ENCODE measurements at places on chromosomes 1 and 21. TPM values are rescaled to one million over a fixed set of nuclear protein-coding genes. Genes with fewer than 3 reads are reported as not detected.

Gene OBSCN
- total RNA-seq = 316 TPM

GRCh38 chr1:20282533-20282932 is 8.1 kb upstream of the VWA5B1 start:
- peak; percentile 36 for DNase-seq

Gene SPRR1A
- total RNA-seq = not detected

Gene LRIF1
- total RNA-seq = 14.9 TPM

Gene SH3BGRL3
- 32.1 TPM for total RNA-seq

- DNase-seq = no peak
These were observed 7.0 kb upstream of the SMCP start for GRCh38 chr1:152870831-152871730.

DNA sequence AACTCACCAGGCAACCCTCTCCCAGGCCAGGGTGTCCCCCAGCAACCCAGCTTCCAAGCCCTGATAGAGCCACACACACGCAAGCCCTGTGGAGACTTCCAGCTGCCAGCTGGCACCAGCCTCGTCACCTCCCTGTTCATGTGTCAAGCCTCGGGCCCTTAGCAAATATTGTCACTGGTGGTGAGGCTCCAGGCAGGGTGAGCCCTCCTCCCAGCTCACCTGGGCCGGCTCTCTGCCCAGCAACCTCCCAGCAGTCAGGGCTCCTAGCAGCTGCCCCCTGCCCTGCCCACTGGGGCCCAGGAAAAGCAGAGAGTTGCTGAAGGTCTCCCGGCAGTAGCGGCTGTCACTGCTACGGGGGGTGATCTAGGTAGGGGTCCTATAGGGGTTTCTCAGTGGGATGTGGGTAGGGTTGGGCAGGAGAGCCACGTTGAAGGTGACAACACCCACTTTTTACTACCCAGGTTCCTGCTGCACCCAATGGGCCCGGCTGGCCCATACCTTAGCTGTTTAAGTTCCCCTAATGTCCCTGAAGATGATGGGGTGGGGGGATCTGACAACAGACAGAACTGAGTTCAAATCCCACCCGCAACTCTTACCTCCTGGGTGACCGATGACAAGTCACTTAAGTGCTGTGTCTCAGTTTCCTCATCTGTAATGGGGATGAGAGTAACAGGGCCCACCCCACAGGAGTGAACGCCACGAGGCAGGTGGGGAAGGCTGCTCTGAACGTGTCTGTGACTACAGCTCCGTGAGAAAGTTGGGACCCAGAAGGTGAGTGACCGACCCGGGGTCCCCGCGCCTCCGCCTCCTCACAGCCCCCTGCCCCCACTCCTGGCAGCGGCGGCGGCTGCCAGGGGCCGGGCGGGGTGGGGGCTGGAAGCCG is 678 bp downstream of the TTC39A start:
- peak; percentile 68 for DNase-seq

Gene S100A3
- total RNA-seq = 0.36 TPM

GRCh38 chr1:59342801-59343575 is 46.1 kb downstream of the FGGY start:
- no peak for DNase-seq

GRCh38 chr1:236681219-236681618 is 5.1 kb upstream of the ACTN2 start:
- no peak for DNase-seq

GRCh38 chr1:113808450-113809195 is 3.7 kb downstream of the RSBN1 start:
- no peak for DNase-seq

Gene SLC30A2
- total RNA-seq = 7.1 TPM

GRCh38 chr1:114607223-114607622 is 25.8 kb upstream of the BCAS2 start:
- DNase-seq = no peak

DNA sequence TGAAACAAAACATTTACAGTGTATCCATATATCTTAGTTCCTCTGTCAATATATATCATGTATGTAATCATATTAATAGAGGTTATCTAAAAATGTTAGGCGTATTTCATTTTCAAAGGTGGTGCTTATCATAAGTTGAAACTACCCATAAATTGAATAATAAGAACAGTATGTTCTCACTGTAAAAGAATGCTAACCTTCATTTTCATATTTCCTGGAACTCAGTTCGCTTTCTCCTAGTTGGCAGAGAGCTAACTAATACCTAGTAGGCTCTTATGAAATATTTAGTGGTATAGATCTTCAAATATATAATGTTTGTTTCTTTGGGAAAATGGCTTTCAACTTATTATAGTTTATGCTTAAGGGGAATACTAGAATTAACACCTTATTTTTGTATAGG is 118.4 kb downstream of the DISP1 start:
- DNase-seq = no peak

Gene SEMA4A
- 1.0 TPM for total RNA-seq

DNA sequence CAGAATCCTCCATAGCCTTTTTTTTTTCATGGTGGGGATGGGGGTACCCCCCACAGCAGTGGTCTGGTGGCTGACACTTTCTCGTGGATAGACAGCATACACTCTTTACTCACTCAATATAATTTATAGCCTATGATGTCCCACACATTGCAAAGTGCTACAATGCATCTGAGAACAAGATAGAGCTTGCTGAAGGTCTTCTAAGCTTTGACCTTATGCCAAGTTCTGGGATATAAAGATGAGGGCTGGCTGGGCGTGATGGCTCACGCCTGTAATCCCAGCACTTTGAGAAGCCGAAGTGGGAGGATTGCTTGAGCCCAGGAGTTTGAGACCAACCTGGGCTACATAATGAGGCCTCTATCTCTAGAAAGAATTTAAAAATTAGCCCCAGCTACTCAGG is 78.0 kb downstream of the MPZL1 start:
- DNase-seq = no peak

DNA sequence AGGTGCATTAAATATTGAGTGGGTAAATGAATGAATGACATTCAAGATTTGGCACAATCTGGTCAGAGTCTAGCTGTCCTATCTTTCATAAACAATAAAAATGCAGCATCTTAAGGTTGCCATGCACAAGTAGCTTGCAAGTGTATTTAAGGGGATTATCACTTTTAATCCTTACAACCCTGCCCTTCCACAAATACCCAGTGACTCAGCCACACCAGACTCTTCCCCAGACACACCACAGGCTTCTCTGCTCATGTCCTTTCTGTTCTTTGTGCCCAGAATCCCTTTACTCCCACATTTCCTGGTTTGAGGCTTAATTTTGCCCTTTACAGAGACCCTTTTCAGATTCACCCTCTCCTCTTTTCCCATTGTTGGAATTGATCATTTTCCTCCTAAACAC is 59.8 kb downstream of the KIRREL1 start:
- DNase-seq = no peak

DNA sequence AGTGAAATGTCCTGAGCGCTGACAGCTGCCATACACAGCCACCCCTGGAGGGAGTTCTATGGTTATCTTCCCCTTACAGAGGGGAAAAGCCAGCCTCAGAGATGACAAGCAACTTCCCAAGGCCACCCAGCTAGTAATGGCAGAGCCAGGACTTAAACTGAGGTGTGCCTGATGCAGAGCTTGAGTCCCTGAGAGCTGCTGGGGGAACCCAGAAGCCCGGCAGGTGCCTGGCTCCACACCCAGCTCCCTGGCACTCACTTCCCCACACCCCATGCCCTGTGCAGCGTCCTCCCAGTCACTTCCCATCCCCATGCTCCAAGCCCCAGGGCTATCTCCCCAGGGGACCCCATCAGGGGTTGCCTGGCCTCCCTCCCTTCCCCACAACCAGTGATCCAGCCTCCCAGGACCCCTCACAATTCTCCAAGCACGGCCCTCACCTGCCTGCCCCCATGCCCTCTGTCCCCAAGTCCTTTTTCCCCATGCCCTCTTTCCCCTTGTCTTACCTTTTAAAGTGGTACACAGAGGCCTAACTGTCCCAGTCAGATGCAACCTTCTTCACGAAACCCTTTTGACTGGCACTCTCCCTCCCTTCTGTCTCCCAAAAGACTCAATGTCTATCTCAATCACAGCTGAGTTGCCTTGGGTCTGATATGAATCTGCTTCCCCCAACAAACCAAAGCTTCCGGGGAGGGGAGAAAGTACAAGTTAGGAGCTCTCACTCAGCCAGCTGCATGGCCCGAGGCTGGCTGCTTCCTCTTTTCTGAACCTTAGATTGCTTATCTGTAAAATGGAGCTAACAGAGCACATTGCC is 39.8 kb upstream of the LRP8 start:
- DNase-seq = no peak

Gene ATP1A2
- 401 TPM for total RNA-seq

GRCh38 chr1:197448121-197448779 is 180.2 kb downstream of the CRB1 start:
- no peak for DNase-seq

DNA sequence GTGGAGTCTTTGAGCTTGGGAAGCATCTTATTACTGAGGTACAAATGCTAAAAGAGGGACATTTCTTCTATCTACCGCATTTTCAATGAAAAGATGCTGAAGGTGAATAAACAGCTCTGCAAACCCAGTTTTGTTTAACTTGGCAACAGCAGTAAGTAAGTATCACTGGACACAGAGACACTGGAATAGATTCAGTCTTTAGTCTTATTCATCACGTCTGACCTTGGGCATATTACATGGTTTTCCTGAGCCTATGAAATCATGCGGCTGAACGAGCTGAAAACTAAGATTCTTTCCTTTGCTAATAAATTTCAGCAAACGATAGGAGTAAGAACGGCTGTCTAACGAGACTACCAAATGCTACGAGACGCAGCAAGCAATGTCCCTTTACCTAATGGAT is 207.4 kb downstream of the GABPA start:
- DNase-seq = no peak

- DNase-seq = no peak
These were observed 85.2 kb downstream of the HHAT start for GRCh38 chr1:210413951-210414350.

Measured in left ventricle myocardium inferior (tissue), 1 donor.